NCI-H1436 treated with DMSO at 0.1 percent for 48 hours (cell line): ENCODE measurements at places on chromosomes 2 and 18.

- DNase-seq, result no peak
Measured at GRCh38 chr2:219634951-219635751, 7.7 kb downstream of the SLC4A3 start.

DNA sequence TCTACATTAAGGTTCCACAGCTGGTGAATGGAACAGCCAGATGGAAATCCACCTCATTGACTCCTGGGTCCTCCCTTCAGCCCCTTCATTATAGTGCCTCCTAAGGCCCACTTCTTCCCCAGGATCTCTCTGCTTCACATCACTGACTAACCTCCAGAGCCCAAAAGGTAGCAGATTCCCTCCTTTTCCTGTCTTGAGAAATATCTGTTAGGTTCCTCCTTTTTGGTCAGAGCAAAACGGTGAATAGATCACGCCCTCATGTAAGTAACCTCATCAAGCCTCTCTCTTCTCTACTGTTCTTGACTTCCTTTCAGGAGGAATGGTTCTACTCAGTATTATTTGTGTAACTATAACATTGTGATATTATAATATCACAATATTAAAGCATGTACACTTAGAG is 155.0 kb upstream of the SRD5A2 start:
- DNase-seq, result no peak

DNA sequence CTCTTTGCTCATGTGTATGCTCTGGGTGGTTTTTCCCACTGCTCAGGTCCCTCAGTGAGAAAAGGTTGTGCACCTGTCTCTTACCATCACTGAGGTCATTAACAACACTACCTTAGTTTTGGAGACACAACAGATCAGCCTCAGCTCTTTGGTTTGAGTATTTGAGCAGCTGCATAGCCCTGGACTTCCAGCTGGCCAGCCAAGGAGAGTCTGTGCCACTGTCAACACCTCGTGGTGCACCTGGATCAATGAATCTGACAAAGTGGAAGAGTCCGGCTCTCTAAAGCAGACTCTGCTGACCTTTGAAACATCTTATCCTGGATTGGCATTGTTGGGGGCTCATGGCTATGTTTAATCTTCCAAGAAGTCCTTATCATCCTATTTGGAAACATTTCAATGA is 30.0 kb downstream of the SERPINB8 start:
- DNase-seq, result no peak

GRCh38 chr2:133039531-133039930 is 369.5 kb upstream of the LYPD1 start:
- no peak for DNase-seq

DNA sequence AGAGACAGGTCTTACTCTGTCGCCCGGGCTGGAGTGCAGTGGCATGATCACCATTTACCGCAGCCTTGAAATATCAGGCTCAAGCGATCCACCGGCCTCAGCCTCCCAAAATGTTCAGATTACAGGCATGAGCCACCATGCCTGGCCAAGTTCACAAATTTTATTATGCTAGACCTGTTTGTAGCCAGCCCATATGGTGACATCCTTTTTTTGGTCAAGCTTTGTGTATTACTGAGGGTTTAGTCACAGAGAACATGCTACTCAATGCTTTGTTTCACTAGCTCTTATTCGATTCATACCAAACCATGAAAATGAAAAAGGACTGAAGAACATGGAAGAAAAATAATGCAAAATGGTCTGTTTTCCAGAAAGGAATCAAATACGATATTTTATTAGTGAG is 41.4 kb downstream of the DGKD start:
- DNase-seq, result no peak

DNA sequence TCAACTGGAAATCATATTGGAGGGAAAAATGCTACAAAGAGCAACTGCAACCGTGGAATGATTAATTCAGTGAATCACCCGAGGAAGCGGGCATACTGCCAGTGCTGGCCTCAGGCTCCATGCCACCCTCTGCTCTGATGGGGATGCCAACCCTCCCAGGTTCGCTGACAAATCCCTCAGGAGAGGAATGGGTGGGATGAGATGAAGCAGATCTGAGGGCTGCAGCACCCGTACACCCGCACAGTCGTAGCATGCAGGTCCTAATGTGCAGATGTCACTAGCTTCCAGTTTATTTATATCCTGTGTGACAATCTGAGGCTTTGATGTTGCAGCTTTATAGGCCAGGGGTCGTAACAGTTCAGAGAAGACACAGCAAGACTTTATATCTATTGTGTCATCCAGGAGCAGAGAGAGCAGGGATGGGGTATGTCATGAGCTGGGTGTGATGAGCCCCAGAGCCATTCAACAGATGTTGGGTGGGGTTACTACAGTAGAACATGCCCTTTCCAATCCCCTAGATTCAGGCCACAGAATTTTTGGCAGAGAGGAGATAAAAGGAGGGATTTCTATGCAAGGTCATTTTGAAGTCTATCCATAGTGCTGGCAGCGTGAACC is 44.6 kb downstream of the DPP4 start:
- no peak for DNase-seq

DNA sequence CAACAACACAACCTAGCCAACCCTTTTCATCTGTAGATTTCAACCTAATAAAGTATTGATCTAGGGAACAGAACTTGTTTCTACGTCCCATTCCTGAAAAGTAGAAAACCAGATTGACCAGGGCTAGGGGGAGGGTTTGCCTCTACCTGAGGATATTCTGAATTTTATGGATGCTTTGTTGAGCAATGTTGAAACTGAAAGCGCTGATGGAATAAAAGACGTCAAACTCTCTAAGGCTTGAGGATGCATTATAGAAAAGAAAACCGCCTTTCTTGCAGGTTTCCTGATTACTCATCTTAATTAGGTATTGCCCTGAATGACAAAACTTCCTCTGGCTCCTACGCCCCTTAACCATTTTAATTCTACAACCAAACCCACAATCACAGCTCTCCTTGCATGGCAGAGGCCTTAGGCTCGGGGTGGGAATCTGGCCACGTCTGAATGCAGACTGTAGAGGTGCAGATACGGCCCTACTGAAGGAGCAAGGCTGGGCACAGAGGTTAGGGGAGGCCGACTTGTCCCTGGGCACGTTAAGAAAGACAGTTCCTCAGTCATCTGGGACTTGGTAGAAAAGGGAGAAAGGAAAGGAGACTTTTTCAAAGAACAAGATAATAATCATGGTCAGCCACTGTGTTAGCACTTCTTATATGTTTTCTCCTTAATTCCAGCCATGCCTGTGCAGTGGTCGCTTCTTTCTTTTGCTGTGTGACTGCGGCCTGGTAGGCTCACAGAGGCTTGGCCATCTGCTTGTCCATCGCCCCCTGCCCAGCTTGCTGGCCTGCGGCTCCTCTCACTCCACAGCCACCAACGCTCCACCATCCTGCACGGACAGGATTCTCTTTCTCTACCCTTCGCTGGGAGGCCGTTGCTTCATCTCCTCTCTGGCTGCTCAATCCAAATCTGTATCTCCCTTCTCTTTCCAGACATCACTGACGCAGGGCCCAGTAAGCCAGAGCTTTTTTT is 209.5 kb downstream of the VAPA start:
- DNase-seq, result no peak

DNA sequence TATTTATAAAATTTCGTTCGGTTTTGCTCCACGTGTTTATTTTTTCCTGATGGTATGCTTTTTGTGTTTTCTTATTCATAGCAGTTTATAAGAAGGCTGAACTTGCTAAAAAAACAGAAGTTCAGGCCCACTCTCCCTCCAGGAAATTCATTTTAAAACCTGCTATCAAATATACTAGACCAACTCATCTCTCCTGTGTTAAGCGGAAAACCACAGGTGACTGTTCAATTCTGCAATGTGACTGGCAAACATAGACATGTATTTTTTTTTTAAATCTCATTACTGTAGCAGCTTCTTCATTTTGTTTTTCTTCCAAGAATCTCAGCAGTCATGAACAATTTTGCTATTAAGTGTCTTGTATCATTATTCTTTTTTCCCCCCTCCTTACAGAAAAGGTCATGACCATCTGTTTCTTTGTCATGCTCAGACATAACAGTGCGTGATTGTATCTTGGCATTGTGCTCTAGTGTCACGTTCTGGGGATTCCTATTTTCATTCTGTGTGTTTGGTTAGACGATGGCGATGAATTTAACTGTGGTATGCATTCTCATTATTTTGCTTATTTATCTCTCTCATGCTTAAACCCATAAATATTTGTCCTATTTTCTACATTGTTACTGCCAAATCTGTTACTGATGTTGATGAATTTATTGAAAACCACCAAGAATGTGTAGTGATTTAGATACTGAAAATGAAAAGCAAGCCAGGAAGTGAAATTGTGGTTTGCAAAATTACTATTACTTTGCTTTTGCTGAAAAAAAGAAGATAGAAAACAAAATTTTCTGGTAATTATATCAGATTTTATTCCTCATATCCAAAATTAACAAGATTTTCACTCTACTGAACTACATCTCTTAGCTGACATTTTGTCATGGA is 74.6 kb upstream of the UNC80 start:
- no peak for DNase-seq
